ENCODE measurements at places on chromosomes 2 and 18.

DNA sequence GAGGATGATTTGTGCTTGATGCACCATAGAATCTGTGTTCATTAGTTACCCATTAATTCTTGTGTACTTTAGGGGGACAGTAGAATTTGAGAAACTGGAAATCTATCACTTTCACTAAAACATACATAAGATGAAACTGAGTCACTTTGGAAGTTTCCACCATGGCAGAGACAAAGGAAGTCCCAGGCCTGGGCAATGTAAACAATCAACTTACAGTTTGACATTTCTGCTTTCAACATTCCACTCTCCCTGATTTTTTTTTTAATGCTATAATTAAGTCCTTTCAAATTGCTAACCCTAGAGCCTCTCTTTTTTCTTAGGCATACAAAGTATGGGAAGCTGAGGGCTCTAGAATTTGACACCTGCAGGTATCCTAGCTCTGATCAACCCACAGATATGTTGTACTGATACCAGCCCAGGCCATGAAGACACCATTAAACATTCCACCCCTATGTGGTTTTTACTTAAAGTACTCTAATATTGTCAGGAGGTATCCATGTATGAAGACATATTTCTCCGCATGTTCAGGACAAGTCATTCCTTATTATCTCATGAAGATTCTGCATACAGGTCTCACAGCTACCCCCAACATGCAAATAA is 88.5 kb upstream of the GLS start:
- no peak for DNase-seq

DNA sequence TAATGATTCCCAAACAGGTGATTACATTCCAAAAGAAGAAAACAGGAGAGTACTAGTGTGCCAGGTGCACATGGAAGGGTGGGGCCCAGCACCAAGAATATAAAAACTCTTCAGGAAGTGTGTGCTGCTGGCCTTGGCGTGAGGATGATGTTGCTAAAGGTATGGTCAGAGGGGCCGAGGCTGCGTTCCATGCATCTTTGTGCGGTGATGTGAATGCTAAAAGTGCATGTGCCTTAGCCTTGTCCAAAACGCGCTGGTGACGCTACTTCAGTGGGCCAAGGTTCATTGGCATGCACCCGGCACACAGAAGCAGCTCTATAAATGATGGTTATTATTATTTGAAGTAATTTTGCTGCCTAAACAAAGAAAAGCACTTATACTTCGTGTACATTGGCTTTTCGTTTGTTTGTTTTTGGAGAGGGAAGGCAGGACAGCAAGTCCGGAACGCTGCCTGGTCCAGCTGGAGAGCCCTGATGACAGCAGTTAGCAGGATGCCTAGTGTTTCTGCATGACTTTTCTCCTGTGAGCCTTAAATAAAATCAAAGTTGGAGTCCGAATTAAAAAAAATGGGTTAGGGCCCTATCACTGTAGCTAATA is 2.9 kb downstream of the ALKAL2 start:
- DNase-seq: no peak

DNA sequence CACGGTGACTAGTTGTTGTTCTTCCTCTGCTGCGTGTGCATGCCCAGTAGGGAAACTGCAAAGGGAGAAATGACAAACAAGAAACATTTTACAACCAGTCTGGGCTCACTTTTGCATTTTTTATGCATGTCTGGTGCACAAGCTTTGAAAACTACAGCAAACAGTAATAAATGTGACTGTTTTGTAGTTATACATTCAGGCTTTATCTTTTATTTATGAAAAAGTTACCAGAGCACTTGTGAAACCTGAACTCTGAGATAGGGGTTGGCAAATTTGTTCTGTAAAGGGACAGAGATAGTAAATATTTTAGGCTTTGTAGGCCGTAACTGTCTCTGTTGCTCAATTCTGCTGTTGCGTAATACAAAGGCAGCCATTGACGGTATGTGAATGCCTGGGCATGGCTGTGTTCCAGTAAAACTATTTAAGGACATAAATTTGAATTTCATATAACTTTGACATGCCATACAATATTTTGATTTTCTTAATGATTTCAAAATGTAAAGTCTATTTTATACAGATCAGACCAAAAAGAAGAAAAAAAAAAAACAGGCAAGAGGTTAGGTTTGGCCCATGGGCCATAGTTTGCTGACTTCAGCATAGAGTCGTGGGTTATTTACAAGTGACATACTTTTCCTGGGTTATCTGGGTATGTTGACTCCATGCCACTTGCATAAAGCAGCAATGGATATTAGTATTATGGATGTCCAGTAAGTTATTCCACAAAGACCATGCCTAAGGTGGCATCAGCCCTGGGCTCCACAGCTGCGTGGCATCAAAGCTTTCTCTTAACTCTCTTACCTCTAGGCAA is 53.6 kb upstream of the EML6 start:
- DNase-seq: no peak

GRCh38 chr2:120209427-120210269 is 13.6 kb downstream of the TMEM185B start:
- DNase-seq: no peak

- no peak for DNase-seq
These were observed 548.0 kb upstream of the SALL3 start for GRCh38 chr18:78431606-78432005.
